ENCODE measurements at places on chromosomes 13 and 19. TPM values are rescaled to one million over a fixed set of nuclear protein-coding genes. Genes with fewer than 3 reads are reported as not detected.

The CLEC11A gene
- total RNA-seq, result 3.0 TPM

The NUMBL gene
- total RNA-seq, result 13.5 TPM

The TNNT1 gene
- 54.1 TPM for total RNA-seq

- DNase-seq, result no peak
Observed at GRCh38 chr13:28373810-28374209, 121.1 kb downstream of the FLT1 start.

- peak; percentile 95 for DNase-seq
Observed at GRCh38 chr19:2578901-2579677, 103.2 kb downstream of the GADD45B start.

GRCh38 chr13:90613076-90613795 lies 734.3 kb upstream of the MIR17HG start:
- DNase-seq, result no peak

DNA sequence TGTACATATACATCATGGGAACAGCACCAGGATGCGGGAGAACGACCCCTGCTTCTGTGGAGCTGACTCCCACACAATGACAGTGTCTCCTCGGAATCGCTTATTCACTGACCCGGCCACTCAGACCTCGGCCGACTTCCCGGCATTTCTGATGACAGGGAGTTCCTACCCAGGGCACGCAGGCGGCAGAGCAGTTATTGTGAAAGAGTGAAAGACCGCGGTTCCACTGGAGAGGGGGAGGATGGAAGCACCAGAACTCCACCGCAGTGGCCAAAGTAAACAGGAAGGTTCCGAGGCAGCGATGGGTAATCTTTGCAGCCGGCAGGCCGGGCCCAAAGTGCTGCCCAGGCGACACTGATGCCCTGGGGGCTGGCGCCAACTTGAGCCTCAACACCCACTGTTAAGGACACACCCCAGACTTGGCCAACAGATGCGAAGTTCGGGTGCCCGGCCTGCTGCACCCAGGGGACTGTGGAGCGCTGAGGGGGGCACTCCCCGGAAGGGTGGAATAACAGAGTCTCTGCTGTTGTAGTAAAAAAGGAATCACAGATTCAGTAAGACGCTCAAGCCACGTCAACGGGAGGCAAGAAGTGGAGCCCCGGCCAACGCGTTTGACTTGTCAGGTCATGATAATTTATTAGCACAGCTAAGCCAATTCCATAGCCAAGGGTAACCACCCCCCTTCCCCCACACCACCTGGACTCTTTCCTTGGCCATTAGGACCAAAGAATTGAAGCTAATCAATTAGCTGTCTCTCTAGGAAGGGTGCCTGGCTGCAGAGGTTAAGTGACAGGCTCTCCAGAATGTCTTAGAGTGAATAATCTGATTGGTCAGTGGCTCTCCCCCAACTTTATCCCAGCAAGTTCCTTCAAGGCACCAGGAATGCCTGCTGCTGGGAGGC lies 5.8 kb downstream of the MLLT1 start:
- DNase-seq, result peak; percentile 91

- DNase-seq, result no peak
Observed at GRCh38 chr19:2145831-2146241, 5.5 kb downstream of the AP3D1 start.

DNA sequence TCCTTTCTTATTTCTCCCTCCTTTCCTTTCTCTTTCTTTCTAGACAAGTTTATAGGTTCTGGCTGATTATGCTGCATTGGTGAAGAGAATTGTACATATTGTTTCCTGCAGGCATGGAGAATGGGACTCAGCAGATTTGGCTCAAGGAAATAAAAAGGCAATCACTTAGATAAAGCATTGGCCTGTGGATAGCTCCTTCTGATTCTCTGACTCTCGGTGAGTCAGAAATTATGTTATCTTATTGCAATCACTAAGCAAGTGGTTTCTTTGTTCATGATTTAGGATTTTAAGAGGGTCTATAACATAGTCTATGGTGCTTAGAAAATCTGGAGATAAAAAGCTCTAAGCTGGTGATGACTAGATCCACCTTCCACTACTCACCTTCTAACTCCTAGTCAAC lies 54.0 kb upstream of the POSTN start:
- DNase-seq, result no peak

GRCh38 chr19:54659300-54659699 lies 3.5 kb upstream of the LILRB4 start:
- no peak for DNase-seq

The KLF1 gene
- not detected for total RNA-seq

- no peak for DNase-seq
Observed at GRCh38 chr13:27381601-27382000, 42.8 kb upstream of the GTF3A start.

GRCh38 chr19:2338751-2339643 lies 10.5 kb downstream of the SPPL2B start:
- no peak for DNase-seq

DNA sequence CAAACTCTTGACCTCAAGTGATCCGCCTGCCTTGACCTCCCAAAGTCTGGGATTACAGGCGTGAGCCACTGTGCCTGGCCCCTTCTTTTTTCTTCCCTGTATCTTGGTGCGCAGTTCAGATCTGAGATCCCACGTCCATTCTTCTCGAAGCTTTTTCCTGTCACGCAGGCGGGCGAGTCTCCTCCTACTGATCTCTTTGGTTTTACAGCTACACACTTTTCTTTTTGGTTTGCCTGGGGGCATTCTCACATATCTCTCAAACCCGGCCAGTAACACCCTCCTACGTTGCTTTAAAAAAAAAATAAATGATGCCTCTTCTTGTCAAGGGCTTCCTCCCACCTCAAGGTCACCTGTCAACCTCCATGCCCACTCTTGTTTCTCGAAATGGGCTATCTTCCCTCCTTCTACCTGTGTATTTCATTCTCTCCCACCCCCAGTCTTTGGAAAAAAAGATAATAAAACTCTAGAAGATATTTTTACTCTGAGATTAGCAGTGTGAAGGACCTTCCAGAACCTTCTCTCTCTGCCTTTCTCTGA lies 12.1 kb downstream of the TMPRSS9 start:
- no peak for DNase-seq

The SH2D3A gene
- total RNA-seq, result not detected

DNA sequence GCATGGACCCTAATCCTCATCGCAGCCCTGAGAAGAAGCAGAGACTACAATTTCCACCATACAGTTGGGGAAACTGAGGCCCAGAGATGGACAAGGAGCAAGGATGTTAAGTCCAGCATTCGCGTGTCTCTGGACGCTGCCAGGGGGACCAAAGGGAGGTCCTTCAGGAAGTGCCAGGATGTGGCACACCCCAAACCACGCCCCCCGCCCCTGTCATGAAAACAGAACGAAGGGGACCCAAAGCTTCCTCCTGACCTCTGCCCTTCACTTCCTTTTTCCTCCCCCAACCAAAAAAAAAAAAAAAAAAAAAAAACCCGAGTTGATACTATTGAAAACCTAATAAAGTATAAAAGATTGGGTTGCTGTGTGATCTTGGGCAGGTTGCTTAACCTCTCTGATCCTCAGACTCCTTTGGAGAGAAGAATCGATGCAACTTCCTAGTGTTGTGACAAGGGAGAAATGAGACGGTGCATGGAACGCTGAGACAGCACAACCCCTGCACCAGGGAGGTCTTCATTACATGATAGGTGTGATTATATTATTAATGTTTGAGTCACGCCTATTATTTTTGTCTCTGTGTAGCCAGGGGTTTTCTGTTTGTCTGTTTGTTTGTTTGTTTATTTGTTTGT lies 2.7 kb upstream of the ZBTB7A start:
- peak; percentile 81 for DNase-seq

DNA sequence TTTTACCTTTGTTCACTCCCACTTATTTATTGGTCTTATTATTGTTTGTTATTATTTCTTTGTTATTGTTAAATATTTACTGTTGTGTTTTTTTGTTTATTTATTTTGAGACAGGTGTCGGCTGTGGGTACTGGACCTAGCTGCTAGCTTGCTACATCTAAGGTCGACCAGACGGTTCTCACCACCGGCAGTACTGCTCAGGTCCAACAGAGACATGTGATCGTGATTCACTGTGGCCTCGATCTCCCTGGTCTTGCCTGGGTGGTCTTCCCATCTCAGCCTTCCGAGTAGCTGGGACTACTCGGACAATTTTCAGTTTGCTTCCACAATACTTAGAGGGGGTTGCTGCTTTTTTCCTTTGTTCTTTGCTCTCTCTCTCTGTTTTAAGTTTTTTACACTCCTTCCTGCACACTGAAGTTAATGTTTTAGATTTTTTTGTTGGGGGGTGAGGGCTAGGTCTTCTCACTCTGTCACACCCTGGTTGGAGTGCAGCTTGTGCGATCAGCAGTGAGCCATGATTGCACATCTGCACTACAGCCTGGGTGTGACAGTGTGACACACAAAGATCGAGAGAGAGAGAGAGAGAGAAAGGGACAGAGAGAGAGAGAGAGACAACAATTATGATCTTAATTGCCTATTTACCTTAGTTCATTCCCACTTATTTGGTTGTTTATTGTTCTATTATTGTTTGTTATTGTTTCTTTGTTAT lies 1432.4 kb downstream of the UQCRFS1 start:
- DNase-seq, result no peak

The CACTIN gene
- total RNA-seq, result 13.7 TPM

The MAST1 gene
- not detected for total RNA-seq

- DNase-seq, result no peak
Observed at GRCh38 chr19:40521276-40521675, 54.5 kb downstream of the SPTBN4 start.

DNA sequence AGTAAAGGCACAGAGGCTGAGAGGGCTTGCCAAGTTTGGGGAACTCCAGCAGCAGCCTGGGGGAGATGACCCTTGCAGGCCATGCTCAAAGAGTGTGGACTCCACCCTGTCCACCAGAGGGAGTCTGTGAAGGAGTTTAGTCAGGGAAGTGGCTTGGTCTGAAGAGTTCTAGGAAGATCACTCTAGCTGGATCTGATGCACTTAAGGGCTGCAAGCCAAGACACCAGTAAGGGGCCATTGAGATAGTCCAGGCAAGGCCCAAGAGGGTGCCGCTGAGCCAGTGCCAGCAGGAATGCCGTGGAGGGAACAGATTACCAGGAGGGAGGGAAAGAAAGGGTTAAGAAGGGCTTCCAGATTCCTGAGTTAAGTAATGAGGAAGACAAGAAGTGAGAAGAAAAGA lies 68.7 kb downstream of the ZAR1L start:
- peak; percentile 50 for DNase-seq

The ICAM5 gene
- 0.11 TPM for total RNA-seq

DNA sequence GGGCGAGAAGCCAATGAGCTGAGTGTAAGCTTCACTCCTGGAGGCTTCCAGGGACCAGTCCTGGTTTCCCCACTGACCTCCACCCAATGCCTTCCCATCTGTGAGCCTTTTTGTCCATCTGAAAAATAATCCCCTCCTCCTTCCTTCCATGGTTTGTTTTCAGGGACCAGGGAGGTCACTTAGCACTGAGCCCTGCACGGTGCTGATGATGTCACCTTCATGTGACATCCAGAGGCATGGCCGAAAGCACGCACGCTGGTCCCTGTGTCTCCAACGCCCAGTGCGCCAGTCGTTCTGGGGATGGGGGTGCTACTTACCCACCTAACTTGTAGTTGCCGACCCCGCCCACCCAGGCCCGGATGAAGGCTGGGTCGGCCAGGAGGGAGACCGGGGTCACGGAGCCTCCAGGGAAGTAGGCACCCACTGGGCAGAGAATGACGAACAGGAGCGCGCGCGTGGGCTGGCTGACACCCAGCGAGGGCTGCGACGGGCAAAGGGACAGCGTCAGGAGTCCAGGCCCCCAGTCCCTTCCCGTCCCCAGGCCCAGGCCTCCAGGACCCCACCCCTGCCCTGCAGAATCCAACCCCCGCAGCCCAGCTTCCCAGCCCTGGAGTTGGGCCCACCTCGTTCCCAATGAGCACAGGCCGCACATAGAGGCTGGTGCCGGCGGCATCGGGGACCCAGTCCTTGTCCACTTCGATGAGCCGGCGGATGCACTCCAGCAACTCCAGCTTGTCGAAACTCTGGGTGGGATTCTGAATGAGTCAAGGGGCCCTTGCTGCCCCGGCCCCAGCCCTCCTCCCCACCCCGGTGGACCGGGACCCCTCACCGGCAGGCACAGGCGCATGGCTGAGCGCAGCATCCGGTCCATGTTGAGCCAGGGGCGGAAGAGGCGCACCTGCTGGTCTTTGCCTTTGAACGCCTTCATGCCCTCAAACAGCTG lies 11.2 kb downstream of the BCAT2 start:
- no peak for DNase-seq

The ZNF382 gene
- 19.1 TPM for total RNA-seq

- DNase-seq, result no peak
Observed at GRCh38 chr19:55091955-55092354, 16.3 kb downstream of the EPS8L1 start.

The RNF225 gene
- not detected for total RNA-seq

The PSG7 gene
- total RNA-seq, result not detected

The HIPK4 gene
- not detected for total RNA-seq

The SERPINE3 gene
- not detected for total RNA-seq

DNA sequence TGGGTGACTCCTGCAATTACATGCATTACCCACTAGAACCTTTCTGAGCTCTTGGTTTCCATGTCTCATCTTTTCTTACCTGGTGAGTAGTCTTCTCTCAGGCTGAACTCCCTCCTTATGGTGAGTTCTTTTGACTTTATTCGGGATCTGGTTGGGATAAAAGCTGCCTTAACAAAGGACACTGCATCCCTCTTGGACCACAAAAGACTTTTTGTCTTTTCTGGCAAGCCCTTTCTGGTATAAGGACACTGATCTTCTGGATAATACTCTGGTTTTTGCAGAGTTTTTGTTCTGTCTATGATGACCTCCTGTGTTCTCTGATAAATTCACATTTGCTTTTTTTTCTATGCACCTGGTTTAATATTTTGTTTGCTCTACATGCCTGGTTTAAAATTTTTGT lies 66.7 kb downstream of the SLITRK1 start:
- no peak for DNase-seq

- DNase-seq, result no peak
Observed at GRCh38 chr13:110506396-110506795, 55.1 kb downstream of the RAB20 start.

The CPAMD8 gene
- 14.1 TPM for total RNA-seq

- no peak for DNase-seq
Observed at GRCh38 chr13:97108530-97108900, 113.6 kb upstream of the MBNL2 start.

DNA sequence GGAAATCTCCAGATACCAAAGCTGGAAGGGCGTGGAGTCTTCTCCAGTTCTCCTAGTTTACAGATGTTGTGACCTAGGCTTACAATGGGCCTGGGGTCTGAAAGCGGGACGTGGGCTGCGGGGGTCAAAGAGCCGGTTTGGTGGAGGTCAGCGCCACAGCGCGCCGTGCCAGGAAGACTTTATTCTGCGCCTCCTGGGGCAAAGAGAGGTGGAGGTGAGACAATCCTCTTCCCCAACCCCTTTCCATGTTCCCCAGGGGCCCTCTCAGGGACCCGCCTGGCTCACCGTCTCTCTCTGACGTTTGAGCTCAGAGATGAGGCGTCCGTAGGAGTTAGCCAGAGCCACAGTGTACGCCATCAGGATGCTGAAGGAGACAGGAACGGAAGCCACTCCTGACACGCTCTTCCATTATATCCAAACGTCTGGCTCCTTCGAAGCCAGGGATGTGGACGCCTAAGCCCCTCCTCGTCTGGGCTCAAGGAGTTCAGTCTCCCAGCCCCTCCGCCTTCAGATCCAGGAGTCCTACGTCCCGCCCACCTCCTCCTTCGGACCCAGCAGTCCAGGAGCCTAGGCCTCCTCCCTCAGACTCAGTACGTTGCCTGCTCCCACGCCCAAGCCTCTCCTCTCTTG lies 776 bp upstream of the LENG1 start:
- no peak for DNase-seq
